Neural progenitor cell (in vitro differentiated cells): ENCODE measurements at places on chromosomes 6 and 20.
A peak's percentile ranks its signal among the peaks of the same experiment; 100 is the strongest.

DNA sequence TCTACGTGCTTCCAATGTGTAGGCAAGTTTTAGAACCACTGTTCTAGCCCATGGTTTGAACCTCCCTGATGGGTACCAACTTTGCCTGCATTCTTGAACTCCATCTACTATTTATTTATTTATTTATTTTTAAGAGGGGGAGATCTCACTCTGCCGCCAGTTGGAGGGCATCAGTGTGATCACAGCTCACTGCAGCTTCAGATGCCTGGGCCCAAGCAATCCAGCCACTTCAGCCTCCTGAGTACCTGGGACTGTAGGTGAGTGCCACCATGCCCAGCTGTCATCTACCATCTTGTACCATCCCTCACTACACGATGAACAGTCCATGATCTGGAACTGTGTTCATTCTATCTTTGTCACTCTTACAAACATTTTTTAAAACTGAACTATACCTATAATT, 28.2 kb downstream of the HLA-F start:
- no peak for DNase-seq

DNA sequence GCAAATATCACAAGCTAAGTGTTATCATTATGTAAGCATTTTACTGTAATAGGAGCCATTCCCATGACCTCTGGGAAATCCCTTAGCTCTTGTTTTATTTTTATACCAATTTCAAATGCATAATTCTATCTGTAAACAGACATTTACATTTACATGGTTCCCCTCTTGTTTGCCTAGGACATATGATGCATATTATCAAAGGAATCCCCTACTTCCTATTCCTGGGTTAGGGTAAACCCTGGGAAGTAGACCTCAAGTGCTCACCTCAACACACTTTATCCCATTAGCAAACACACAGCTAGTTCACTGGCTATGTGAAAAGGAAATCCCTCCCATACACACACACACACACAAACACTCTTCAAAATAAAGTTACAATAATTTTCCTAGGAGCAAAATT, 27.1 kb downstream of the PDE10A start:
- DNase-seq, result no peak

- no peak for DNase-seq
Observed at GRCh38 chr6:168937054-168937453, 316.6 kb downstream of the THBS2 start.

- no peak for DNase-seq
Observed at GRCh38 chr6:13841936-13842335, 27.6 kb upstream of the MCUR1 start.

DNA sequence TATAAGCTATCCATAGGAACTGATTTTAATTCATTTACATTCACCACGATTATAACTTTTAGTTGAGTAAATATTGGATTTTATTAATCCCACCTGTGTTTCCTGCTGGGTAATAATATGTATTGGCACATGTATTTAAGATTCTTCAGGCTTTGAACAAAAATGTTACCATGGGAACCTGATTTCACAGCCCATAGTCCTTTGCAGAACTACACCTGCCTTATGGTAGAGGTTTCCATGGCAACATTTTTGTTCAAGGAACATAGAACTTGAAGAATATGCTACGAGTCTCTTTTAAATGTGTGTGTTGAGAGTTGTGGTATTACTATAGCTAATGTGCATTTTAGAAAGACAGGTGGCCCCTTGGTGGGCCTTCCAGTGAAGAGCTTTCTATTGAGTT, 317.4 kb downstream of the SAMD5 start:
- DNase-seq, result no peak

DNA sequence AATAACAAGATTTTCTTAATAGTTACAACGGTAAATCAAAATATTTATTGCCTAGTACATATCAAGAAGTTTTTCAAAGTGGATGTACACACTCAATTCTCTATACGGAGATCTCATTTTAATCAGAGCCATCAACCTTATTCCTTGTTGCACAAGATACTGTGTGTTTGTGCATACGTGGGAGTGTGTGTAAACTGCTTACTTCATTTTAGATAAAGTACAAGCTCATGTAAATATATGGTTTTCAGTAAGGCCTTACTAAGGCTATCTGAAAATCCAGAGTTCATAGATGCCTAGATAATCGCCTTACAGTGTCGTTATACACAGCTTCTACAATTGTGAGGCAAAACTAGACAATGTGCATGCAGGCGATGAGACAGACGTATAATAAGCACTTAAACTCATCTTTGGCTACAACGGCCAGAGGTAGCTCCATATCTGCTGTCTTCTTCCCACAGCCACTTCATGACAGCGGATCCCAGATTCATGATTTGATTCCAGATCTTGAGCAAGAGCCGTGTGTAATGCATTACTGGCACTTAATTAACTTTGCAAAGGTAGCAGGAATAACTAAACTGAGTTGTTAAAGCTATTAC, 2.5 kb downstream of the PERP start:
- DNase-seq, result no peak

GRCh38 chr6:96089173-96089572, 73.4 kb downstream of the FUT9 start:
- DNase-seq, result peak; percentile 51

DNA sequence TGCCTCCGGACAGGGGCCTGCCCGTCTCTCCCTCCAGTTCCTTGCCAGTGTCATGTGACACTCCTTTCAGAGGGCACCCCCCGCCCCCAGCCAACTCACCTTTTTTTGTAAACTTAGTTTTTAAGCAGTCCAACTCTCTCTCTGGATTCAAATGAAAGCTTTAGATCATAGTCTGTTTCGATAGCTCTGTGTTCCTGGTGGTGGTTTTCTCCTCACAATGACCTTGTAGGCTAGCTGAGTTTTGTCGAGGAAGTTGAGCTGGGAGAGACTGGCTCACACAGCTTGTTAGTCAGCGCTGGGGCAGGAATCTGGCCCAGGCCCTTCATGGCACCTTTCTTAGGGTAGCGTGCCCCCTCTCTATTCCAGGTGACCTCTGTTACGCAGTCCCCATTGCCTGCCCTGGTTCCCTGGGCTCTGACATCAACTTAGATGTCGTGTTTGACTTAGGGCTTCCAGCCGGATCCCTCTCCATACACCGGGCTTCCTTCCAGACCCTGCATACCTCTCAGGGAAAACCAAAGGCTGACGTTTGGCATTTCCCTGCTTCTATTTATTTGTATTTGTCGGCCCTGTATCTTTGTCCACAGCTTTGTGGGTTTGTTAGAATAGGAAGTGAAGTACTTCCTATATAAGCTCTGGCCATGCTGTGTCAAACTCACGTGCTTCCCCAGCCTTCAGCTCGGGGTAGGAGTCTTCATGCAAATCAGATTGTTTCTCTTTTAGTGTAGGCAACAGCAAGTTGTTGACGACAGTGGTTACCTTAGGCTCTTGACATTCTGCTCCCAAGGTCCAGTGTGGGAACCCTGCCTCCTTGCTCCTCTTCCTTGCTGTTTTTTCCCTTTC, 12.7 kb downstream of the IGF2R start:
- no peak for DNase-seq

DNA sequence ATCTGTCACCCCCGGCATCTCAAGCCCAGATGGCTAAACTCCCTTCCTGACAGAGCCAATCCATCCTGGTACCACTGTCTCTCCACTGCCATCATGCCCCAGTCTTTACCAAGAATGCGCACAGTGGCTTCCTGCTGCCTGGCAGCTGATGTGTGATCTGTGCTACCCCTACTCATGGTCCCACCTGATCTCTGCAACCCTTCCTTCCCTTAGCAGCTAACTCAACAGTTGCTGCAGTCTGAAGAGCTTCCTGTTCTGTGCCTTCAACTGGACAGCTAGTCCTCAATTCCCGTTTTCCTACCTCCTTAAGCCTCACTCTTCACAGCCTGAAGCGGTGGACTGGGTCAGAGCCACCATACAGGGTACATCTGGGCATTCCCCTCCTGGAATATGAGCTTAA, 7.6 kb upstream of the FAM83C start:
- no peak for DNase-seq

DNA sequence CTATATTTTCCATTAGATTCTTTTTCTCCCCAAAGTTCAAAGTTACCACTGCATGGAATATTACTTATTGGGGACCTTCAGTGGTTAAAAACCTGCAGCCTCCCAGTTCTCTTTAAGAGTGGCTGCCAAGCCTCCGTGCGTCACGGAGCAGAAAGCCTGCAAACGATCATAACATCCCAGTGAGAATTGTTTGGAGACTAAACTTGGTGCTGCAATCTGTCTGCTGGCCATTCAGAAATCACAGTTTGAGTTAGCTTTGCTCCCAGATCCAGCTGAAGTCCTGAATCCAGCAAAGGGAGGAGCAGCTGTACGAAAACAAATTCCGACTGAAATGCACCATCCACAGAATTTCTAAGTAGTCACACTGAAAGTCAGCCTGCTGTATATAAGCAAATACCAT, 213.5 kb upstream of the PDE10A start:
- no peak for DNase-seq

- no peak for DNase-seq
Observed at GRCh38 chr6:82298012-82298411, 50.5 kb upstream of the IBTK start.

DNA sequence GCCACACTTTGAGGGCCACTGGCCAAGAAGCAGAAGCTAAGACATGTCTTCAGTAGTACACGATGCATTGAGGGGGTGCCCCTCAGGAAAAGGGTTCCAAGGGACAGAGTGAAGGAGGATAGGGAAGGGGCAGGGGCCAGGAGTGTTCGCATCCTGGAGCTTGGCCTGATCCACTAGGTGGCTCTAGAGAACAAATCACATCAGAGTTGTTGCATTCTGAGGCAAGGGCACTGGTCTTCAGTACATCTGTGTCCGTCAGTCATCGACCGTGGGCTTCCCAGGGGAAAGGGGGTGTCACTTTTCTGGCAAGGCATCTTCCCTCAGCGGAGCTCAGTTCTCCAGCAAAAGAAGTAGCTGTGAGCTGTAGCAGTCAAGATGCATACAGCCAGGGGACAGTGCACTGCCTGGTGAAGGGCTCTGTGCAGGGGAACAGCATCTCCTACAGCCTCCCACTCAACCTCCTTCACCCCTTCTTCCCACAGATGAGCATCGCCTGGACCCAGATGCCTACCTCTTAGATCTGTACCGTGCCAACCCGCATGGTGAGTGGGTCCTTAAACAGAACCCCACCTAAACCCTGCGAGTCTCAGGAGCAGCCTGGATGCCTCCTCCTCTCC, 47.8 kb downstream of the ARHGAP40 start:
- peak; percentile 74 for DNase-seq

- no peak for DNase-seq
Observed at GRCh38 chr6:81601918-81602317, 150.6 kb downstream of the TENT5A start.
